SW 1271 (cell line): ENCODE measurements at places on chromosomes 7 and 10.

- no peak for DNase-seq
Measured at GRCh38 chr7:52695973-52696595, 339.3 kb upstream of the POM121L12 start.

DNA sequence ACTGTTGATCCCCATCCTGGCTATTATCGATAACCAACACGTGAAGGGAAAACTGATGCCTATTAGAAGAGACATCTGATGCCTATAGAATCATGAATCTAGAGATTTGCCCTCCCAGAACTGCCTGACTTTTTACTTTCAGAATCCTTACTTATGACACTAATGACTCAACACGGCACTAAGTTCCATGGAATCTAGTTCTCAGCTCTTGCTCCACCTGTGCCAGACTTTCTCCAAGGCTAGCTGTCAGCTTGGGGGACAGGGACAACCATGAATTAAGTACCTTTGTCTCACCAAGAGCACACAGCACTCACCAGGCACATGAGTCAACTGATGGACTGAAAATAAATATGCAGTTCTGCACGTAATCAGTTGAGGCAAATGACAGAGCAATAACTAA lies 184.2 kb downstream of the FRMD4A start:
- no peak for DNase-seq

GRCh38 chr10:86182595-86182994 lies 184.0 kb downstream of the GRID1 start:
- DNase-seq, result no peak

DNA sequence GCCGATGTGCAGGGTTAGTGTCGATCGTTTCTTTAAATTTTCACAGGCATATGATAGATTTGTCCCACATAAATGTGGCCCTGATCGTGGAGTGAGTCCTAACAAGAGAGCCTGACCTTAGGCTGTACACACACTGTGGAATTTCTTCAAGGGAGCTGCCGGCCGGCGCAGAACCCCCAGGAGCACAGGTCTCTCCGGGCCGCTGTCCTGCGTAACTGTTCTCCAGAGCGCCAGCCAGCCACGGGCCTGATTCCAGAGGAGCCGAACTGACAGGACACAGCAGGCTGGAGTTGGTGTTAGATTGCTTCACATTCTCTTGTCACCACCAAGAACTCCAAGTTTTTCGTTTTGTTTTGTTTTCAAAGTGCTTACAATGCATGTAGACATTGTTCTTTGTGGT lies 37.3 kb downstream of the SHH start:
- DNase-seq, result no peak

GRCh38 chr10:94094540-94094939 lies 100.8 kb downstream of the PLCE1 start:
- no peak for DNase-seq

DNA sequence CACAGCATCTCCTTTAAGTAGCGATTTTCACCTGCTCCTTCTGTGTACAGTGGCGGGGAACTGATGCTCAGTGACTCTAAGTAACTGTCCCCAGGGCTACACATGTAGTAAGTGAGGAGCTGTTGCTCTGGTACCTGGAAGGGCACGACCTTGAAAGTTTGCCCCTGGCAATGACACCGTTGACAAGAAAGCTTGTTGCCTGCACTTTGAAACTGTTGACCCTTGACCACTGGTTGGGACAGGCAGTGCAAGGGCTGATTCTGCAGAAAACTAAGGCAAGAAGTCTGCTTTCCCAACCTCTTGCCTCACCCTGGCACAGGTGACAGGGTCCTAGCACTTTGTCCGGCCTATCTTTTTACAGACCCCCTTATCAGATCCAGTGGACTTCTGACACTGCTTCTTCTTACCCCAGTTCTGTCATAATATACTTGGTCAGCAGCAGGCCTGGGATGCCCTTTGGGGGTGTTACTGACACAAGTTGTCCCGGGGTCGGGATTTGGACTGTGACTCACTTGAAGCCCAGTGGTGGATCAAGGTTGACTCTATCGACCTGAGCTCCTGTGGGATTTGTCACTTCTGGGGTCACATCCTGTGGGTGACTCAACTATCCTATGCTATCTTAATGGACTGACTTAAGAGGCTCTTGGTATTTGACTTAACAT lies 5.8 kb downstream of the ACSL5 start:
- DNase-seq, result no peak

DNA sequence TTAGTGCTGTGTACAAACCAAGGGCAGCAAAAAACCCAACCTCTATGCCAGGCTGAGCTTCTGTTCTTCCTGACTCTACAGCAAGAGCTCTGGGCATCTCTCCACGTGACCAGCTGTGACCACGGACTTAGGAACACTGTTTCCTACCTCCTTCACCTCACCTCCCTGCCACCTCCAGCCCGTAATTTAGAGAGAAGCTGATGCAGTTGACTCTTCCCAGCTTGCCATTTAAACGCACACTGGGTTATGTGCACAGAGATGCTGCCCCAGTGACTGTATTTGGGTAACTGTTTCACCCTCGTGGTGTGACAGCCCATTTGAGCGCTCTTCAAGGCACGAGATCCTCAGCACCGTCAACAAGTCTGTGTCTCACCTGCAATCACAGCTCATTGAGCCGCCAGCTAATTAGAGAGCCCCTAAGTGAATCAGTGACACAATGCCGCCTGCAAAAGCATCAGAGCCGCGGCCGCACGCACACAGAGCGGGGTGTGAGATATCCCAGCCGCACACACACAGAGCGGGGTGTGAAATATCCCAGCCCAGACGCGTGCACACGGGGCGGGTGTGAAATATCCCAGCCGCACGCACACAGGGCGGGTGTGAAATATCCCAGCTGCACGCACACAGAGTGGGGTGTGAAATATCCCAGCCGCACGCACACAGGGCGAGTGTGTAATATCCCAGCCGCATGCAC lies 319.7 kb downstream of the PTPRN2 start:
- no peak for DNase-seq

DNA sequence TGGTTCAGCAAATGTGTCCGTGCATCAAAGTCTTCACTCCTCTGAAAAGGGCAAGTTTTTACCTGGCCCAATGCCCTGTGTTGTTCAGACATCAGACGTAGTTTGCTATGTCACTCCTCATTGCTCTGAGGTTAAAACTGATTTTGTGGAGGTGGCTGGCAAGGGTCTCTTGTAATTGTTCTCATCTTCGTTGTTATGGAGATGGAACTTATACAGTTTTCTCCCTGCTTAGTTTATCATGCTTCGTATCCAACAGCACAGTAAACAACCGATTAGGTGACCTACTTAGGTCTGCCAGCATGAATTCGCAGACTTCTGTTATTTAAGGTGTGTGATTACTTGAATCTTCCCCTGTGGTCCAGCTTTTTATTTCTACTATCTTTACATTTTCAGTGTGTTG lies 274.1 kb upstream of the SMIM30 start:
- no peak for DNase-seq

DNA sequence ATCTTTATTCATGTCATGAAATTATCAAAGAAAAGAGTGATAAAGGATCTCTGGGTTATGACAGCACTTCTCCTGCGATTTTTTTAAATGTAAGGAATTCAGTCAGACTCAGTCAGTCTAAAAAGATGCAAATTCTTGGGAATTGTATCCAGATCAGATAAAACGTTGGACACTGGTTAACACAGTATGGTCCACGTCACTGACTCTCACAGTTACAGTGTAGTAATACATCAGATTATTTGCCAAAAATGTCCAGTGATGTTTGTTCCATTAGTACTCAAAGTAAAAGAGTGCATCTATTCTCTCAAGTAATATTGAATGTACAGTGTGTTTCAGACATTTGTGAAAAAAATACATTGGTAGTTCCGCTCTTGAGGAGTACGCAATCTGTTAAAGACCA lies 224.5 kb downstream of the PCDH15 start:
- no peak for DNase-seq

DNA sequence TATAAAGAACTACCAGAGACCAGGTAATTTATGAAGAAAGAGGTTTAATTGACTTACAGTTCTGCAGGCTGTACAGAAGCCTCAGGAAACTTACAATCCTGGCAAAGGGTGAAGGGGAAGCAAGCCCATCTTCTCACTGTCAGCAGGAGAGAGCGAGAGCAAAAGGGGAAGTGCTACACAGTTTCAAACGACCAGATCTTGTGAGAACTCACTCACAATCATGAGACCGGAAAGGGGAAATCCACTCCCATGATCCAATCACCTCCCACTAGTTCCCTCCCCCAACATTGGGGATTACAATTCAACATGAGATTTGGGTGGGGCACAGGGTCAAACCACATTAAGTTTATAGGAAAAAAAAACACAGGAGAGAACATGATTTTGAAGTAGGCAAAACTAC lies 222.1 kb upstream of the SHH start:
- no peak for DNase-seq

GRCh38 chr10:103627111-103627892 lies 133.8 kb downstream of the NEURL1 start:
- DNase-seq, result no peak
